ENCODE measurements at places on chromosomes 6 and 20.

- no peak for DNase-seq
These were observed 121.1 kb downstream of the RNGTT start for GRCh38 chr6:88842320-88842719.

GRCh38 chr6:107982486-107982885 lies 24.5 kb upstream of the SEC63 start:
- DNase-seq = no peak

GRCh38 chr6:12924911-12925310 lies 208.3 kb downstream of the PHACTR1 start:
- no peak for DNase-seq

- no peak for DNase-seq
These were observed 108.5 kb upstream of the KCNK16 start for GRCh38 chr6:39430871-39431523.

- DNase-seq = no peak
These were observed 3.0 kb upstream of the UQCC2 start for GRCh38 chr6:33714385-33715040.

DNA sequence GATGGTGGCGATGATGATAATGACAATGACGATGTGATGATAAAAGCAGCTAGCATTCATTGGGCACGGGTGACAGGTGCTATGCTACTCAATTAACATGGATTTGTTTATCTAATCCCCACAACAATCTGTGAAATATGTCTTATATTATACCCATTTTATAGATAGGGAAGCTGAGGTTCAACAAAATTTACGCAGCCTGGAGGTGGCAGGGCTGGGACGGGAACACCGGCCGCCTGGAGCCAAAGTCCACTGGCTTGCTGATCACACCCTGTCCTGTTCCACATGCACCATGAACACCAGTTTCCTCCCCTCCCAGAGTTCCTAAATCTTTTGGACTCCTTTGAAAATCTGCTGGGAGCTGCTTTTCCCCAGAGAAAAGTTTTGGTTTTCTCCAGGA lies 23.0 kb downstream of the RIMS4 start:
- no peak for DNase-seq

GRCh38 chr6:158002249-158002950 lies 20.7 kb downstream of the SYNJ2 start:
- no peak for DNase-seq

DNA sequence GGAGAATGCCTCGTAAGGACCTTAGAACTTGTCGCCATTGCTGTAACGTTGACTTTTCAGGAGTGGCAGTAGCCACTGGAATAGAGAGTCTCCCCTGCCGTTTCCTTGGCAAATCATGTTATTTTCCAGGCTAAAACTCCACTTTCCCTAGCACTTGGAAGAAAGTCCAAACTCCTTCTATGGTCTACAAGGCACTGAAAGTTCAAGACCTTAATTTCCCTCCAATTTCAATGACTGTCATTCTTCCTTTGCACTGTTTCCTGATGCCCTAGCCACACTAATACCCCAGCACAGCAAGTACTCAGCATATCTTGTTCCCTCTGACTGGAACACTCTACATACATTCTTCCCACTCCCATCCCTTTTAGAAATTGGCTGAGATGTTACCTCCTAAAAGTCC lies 1.8 kb upstream of the TBPL1 start:
- DNase-seq = no peak

GRCh38 chr20:32636283-32636682 lies 37.5 kb downstream of the C20orf203 start:
- DNase-seq = no peak

- DNase-seq = no peak
These were observed 130.9 kb upstream of the AFDN start for GRCh38 chr6:167695831-167696230.

GRCh38 chr20:39291301-39291700 lies 329.2 kb downstream of the DHX35 start:
- DNase-seq = no peak

DNA sequence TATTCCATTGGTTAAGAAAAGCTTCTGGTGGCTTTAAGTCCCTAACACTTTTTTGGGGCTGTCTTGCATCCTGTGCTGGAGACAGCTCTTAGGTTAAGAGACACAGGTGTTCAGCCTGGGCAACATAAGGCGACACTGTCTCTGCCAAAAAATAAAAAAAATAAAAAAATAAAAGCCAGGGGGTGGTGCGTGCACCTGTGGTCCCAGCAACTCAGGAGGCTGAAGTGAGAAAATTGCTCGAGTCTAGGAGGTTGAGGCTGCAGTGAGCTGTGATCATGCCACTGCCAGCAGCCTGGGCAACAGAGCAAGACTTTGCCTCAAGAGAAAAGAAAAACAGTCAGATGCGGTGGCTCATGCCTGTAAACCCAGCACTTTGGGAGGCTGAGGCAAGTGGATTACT lies 55.6 kb upstream of the ZMYND8 start:
- DNase-seq = no peak

DNA sequence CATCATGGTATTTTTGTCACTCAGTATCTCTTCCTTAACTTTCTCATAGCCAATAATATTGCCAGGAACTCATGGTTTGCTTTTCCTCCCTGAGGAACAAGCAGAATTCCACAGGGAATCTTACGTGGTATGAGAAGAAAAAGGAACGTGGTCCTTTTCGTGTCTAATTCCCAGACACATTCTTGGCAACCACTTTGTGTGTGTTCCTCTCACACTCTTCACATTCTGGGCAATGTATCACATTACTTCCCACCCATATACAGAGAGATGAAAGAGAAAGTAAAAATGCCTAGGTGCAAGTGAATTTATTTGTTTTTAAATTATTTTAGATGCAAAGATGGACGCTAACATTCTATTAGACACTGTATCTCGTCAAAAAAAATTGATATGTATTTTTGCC lies 102.7 kb downstream of the PTPRK start:
- DNase-seq = no peak

GRCh38 chr6:90537723-90538258 lies 49.1 kb downstream of the MAP3K7 start:
- DNase-seq = peak; percentile 39

DNA sequence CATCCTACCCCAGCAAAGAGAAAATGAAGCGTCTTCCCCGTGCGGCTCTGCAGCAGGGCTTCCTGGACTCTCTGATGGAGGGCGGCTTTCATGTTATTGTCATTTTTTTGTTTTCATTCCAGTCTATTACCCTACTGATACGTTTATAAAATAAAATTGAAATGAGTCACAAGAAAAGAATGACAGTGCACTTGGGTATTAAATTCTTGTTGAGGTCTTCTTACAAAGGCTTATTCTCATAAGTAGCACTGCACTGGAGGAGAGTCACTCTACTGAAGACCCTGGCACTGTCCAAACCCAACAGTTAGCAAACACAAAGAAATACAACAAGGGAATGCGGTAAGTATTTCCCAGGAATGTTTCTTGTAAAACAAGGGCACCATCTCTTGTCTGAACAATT lies 379.3 kb downstream of the MAFB start:
- DNase-seq = no peak

- DNase-seq = no peak
These were observed 12.2 kb upstream of the NCOA3 start for GRCh38 chr20:47489448-47489872.

- no peak for DNase-seq
These were observed 87.1 kb upstream of the NT5E start for GRCh38 chr6:85362652-85363310.

DNA sequence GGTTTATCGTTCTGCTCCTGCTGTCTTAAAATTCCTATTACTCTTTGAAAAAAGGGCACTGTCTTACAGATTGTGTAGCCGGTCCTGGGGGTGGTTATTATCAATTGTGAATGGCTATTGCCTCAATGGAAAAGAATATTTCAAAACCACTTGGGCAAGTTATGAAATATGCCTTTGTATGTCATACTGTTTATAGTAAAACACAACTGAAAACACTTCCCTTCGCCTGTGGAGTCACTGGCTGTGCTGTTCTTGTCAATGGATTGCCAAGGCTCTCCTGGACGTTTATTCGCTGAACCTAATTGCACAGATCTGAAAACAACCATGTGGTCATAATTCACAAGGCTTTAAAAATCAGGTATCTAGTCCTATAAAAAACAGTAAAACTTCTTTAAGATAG lies 47.8 kb upstream of the TAGAP start:
- DNase-seq = no peak

DNA sequence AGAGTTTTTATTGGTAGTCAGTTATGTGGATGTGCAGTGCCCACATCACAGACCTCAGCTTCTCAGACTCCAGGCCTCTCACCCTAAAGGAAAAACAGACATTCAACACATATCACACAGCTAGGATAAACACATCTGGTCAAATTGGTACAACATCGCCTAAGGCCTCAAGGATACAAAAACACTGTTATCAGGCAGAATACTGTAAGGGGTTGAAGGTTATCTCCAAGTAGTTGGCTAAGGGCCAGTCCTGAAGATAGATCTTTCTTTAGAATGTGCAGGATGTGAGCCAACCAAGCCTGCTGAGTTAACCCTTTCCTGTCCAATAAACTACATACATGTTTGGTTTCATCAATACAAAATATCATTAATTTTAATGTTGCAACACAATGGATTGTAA lies 308.4 kb upstream of the GJE1 start:
- no peak for DNase-seq

GRCh38 chr6:127971945-127972391 lies 71.1 kb upstream of the THEMIS start:
- DNase-seq = no peak

DNA sequence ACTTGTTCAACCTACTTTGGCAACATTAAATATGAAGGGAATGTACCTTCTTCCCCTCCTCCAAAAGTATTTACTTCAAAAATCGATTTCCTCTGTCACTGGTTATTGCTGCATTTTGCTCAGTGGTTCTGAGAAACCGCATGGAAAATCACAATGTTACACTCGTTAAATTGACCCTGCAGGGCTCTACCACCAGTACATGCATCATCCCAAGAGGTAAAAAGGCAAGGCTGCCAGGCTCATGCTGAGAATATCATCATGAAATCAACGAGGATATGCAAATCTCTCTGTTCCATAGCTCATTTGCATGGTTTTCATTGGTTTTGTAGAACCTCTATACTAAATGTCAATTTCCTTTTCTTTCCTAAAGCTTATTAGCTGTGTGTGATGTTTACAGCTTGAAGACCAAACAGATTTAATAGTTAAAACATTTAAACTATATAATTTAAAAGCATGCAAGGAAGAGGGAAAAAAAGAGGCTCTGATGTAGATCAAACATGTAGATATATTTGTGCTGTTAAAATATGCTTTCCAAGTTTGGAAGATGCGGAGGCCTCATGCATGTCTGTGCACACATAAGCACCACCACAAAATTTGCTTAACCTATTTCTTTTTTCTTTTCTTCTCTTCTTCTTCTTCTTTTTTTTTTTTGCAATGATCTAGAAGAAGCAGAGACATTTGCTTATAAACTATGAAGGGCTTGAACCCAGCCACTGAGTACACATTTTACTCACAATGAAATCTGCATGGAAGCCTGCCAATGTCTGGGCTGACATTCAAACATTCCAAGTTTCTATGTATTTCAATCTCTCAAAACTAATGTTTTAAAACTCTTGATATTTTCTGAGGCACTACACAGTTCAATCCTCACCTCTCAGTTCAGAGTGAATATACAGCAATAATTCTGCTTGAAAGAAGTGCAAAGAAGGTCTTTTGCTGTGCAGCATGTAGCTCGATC lies 194.0 kb downstream of the GMPR start:
- no peak for DNase-seq

GRCh38 chr20:11820838-11821237 lies 96.9 kb upstream of the BTBD3 start:
- no peak for DNase-seq

- DNase-seq = no peak
These were observed 46.3 kb downstream of the HBS1L start for GRCh38 chr6:135008072-135008940.

DNA sequence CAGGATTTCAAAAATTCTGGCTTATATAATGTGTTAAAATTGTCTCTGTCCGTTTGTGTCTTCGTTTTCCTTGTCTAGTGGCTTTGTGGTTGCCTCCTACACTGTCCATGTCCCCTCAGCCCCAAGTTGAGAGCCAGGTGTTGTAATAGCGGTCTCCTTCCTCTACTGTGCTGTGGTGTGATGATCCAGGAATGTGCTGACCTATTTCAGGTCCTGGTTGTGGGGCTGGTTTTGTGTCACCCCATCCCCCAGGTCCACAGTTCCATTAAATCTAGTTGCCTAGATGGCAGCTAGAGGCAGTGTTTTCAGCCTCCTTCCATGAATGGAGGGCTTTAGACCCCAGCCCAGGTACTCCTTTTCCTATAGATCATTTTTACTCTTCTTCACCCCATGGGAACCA lies 128.7 kb downstream of the DNAH8 start:
- no peak for DNase-seq

GRCh38 chr20:56223352-56223751 lies 25.2 kb upstream of the MC3R start:
- DNase-seq = no peak

- DNase-seq = no peak
These were observed 107.8 kb upstream of the CD93 start for GRCh38 chr20:23193801-23194384.

DNA sequence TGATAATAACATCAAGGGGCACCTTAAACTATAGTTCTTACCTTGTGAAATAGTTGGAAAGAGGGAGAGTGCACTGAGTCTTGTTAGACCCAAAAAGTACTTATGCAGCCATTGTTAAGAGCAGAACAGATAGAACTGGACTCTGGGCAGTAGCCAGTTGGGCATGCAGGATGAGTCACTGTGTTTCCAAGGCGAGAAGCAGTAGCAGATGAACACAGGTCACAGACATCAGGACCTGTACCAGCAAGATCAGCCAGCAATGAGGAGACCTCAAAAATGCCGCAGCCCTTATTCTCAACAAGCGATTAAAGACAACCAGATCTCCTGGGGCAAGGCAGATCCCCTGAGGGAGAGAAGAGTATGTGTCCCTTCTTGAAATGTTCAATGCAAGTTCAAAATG lies 79.0 kb downstream of the SAMD3 start:
- no peak for DNase-seq

- no peak for DNase-seq
These were observed 3.6 kb downstream of the EPB41L2 start for GRCh38 chr6:131059486-131059885.

DNA sequence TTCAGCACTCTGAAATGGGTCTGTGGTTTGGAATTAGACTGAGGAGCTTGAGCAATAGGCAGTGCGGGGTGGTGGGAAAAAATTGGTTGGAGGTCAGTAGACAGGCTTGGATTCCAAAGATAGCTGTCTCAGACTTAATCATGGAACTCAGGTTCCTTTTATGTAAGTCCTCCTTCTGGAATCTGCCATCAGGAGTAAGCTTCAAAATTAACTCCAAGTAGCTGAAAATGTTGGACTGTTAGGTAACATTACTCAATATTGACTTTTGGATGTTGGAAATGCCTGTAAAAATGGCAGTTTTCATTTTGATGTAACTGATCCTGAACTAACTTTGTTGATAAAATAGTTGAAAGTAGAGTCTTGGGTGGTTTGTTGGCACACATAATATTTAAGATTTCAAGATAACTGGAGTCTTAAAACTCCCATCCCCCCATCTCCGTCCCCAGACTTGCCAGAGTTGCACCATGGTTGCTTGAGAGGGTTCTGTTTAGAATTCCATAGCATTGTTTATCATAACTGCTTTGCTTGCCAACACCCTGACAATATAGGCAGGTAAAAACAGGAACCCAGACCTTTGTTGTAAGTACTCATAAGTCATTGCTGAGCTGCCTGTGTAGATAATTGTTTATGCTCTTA lies 83.0 kb downstream of the PHF20 start:
- no peak for DNase-seq
